Common myeloid progenitor, CD34-positive (primary cell): ENCODE measurements at places on chromosomes 7 and 10.

DNA sequence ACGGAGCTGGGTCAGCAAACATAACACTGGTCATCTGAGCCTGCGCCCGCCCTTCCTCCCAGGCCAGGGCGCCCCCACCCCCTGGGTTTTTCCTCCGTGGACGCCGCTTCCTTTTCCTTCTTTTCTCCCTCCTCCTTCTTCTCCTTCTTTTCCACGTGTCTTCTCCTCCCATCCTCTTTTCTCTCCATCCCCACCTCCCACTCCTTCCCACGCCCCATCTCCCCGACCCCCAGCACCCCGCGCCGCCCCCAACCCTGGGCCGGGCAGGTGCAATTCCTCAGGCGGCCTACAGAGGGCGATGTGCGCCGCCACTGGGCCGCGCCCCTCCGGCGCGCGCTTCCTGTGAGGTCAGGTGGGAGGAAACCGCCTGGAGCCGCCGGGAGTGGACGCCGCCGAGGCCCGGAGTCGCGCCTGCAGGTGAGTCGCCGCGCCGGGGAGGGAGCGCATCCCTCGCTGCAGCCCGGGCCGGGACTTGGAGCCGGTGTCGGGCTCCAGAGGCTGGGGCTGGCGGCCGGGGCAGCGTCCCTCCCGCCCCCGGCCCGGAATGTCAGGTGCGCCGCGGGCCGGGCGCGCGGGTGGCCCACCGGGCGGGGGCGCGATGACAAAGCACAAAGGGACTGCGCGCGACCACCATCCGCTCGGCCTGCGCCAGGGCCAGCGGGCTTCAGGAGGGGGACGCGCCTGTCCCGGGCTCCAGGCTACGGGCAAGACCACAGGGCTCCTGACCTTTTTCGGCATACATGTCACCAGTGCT lies at the start of gene FAM241B:
Gene FAM241B, plus strand, starts transcription at position 351 of the 754 bp plus-strand sequence. CDS start 1,497 bp downstream, outside the sequence.
- DNase-seq = peak; percentile 70

DNA sequence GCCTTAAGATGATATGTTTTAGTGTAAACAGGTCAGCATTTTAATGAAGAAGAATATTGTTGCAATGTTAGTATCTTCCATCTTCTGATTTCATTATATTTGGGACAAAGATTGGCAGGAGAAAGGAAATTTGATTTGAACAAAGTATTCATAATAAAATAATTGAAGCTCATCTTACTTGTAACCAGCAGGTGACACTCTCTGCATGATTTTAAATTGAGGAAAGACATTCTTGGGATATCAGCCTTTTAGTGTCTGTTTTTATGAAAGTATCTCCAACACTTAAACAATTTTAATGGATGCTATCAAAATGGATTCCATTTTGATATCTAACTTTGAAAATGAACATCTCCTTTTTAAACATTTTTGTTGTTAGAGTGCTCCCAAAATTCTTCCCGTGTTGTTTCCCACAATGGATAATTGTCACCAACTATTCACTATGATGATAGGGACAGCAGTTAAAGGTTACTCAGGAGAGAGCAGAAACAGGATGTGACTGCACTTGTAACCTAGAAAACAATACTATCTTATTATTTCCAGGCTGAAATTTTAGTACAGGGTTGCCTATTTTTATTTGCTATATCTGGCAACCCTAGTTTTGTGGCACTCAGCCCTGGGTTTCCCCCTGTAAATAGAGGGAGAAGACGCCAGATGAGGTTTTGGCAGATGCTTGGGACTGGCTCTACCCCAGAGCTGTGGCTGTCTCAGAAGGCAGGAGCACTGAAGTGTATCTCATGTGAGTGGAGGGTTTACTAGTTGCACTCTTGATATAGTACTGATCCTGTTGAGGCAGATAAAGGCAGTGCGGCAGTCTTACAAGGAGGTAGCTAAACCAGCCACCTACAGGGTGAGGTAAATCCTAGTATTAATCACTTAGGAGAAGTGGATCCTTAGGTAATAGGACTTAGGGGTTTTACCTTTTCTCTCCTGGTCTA lies 31.0 kb upstream of the ABCB4 start:
- peak; percentile 49 for DNase-seq

- no peak for DNase-seq
Measured at GRCh38 chr10:100033766-100034418, 24.1 kb upstream of the DNMBP start.

DNA sequence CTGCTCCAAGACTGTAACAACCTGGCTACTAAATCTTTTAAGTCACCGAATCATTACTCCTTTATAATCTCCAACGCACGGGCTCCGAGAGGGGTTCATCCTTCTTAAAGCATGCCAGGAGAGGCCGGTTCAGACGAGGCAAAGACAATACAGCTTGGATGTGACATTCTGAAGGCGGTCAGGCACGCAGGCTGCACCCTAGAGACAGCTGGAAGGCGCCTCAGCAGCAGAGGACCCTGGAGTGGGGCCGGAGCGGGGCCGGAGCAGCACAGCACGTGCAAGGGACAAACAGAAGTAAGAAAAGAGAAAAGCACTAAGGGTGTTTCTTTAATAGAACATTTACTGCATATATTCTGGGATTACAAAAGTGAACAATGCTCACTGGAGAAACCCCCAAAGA lies 97.8 kb upstream of the PPP2R2D start:
- DNase-seq = no peak

- DNase-seq = no peak
Measured at GRCh38 chr10:369684-370448, 234.6 kb downstream of the ZMYND11 start.

- DNase-seq = no peak
Measured at GRCh38 chr7:152180587-152180986, 155.1 kb downstream of the GALNT11 start.

DNA sequence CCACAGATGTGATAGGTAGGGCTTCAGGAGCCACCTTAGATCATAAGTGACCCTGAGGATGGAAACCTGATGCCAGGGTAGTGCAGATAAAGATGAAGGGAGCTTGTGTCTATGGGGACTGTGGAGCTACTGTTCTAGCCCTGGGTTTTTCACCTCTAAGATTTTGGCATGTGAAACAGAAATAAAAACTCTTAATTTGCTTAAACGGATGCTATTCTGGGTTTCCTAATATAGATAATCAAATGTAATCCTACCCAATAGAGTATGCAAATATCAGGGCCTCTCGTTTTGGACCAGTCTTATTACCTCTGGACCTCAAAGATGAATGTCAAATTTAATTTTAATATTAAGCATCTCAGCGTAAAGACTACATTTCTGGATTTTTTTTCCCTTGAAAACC lies 49.3 kb downstream of the ABCB4 start:
- no peak for DNase-seq
